ENCODE measurements at places on chromosomes 1 and 21.

DNA sequence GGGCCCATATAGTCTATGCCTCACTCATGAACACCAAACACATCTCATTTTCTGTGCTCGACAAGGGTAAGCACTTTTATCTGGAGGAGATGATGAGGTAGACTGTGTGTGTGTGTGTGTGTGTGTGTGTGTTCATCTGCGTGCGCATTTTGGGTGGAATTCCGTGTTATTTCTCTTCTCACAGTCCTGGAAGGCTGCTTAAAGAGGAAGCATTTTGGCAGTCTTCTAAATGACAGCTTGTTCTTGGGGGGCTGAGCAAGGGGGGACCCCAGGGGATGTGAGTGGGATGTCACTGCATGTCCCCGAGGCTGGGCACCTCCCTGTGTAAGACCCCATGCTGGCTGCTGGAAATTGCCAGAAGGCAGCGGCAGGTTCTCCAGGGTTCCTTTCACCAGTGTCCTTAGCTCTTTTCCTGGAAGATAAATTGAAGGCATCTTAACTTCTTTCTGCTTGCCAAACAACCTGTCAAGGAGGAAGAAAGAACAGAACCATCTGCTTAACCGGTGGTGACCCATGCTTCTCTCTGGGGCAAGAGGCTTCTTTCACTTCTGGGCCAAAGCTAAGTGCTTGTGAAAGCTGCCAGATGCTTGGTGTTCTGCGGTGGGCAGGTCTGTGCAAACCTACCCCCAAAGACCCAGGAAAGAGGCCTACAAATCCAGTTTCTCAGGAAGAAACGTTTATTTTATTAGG is 9.9 kb upstream of the RD3 start:
- no peak for DNase-seq

DNA sequence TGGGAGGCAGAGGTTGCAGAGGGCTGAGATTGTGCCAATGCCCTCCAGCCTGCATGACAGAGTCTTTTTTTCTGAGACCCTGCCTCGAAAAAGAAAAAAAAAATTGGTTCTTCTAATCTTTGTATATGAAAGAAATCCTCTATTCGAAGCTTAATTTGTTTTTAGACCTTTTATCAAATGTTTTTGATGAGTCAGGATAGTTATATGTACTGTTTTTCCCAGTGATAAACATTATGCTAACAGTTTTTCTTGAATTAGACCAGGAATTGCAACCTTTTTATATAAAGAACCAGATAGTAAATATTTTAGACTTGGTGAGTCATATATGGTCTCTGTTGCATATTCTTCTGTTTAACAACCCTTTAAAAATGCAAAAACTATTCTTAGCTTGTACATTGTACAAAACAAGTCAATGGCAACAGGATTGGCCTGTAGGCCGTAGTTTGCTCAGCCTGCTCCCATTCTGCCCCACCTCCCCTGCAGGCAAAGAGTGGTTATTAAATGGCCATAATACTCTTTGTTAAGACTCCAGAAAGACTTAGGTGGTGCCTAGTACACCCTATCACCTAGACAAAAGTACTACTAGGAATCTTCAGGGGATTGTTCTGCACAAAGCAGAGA is 45.2 kb downstream of the LYST start:
- DNase-seq: no peak

- no peak for DNase-seq
These were observed 203.1 kb downstream of the SIPA1L2 start for GRCh38 chr1:232426801-232427200.

GRCh38 chr1:109089242-109090015 is 1.1 kb upstream of the TMEM167B start:
- DNase-seq: no peak

- DNase-seq: no peak
These were observed 121.8 kb downstream of the PLA2G4A start for GRCh38 chr1:186950547-186950946.

- DNase-seq: no peak
These were observed 5.0 kb downstream of the WNT3A start for GRCh38 chr1:228011721-228012311.

DNA sequence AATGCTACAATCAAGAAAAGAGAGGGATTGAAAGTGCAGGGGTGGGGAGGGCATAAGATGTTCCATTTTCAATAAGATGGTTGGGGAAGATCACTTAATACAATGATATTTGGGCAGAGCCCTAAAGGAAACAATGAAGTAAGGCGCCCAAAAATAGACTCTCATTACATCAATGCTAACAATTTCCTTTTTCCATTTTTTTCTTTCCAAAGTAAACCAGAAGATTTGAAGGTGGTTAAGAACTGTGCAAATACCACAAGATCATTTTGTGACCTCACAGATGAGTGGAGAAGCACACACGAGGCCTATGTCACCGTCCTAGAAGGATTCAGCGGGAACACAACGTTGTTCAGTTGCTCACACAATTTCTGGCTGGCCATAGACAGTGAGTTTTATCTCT is 16.8 kb downstream of the IFNAR2 start:
- DNase-seq: no peak

GRCh38 chr21:15222707-15223106 is 157.9 kb upstream of the NRIP1 start:
- DNase-seq: no peak

- no peak for DNase-seq
These were observed 61.1 kb upstream of the ACOT11 start for GRCh38 chr1:54486907-54487306.

GRCh38 chr1:31930836-31931592 is 7.2 kb downstream of the PTP4A2 start:
- DNase-seq: no peak

DNA sequence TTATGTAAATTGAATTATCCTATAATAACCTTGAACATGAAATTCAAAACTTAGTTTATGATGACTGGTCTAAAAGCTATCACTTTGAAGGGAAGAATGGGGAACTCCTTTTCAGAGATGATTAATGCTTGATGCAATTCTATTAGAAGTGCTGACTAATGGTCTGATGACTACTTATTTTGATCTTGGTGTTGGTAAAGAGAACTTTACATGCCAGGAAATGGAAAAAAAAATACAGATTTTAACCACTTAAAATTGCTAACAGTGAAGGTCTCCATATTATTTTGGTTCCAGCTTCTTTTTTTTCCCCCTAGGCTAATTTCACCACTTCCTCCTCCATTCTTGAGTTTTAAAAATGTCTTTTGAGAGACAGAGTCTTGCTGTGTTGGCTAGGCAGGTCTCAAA is 22.9 kb downstream of the S1PR1 start:
- DNase-seq: no peak

- no peak for DNase-seq
These were observed 4.9 kb upstream of the FBXO28 start for GRCh38 chr1:224108991-224109390.

DNA sequence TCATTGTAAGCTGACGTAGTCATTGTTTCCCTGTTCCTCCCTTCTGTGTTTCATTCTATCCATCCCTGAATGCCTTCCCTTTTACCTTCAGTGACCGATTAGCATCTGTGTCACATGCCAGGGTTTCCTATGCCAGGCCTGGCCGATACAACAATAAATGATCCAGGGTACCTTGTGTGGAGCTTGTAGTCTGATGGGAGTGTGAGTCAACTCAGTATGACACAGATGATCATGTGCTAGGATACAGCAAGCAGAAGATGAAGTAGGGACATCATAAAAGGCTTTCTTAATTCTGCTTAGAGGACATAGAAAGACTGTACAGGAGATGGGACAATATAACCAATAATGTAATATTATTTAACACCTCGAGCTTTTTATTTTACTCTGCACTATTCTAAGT is 164.1 kb upstream of the C8B start:
- no peak for DNase-seq

DNA sequence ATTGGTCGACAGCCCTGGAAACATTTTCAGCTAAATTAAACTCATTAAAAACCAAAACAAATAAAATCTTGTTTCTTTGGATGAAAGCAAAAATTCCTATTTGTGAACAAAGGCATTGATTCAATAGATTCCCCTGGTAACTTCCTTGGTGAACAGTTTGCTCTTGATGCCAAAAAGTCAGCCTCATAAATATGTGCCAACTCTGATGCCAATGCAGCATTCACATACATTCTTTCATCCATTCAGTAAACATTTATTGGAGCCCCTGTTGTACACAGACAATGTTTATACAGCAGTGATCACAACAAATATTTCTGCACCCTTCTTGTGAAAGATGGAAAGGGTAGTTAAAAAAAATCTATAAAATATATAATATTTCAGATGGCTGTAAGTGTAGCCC is 107.8 kb downstream of the PLD5 start:
- DNase-seq: no peak

DNA sequence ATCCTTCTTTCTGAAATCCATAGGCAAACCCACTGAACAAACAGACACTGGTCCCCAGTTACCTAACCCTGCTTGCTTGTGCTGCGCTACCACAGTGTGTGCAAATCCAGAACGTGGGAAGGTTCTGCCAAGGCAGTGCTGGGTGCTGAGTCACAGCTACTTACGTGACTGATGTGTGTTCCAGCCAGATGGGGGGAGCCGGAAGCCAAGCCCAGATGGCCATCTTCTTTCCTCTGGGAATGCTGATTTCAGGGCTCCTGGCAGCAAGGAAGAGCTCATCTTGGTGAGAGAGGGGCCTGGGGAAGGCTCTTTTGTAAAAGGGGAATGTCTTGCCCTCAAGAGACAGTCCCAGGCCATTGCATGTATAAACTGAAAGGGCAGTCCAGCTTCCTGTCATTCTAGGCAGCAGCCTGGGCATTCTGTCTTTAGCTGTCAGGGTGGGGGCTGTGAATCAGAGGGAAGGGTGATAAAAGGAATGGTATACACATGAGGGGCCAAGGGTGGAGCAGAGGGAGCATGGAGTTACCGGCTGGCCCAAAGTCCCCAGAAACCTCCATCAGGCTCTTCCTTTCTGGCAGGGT is 54.1 kb downstream of the CD46 start:
- no peak for DNase-seq

- DNase-seq: no peak
These were observed 28.4 kb upstream of the BCAS2 start for GRCh38 chr1:114609826-114610225.

- no peak for DNase-seq
These were observed 47.8 kb downstream of the CHML start for GRCh38 chr1:241592273-241592958.
